T-helper 2 cell treated with Interferon-gamma antibody and Interleukin-4, amounts not matched to agents 5 μg/mL and 100 μg/mL, for 36 hours (primary cell): ENCODE measurements at places on chromosomes 5 and 9.

DNA sequence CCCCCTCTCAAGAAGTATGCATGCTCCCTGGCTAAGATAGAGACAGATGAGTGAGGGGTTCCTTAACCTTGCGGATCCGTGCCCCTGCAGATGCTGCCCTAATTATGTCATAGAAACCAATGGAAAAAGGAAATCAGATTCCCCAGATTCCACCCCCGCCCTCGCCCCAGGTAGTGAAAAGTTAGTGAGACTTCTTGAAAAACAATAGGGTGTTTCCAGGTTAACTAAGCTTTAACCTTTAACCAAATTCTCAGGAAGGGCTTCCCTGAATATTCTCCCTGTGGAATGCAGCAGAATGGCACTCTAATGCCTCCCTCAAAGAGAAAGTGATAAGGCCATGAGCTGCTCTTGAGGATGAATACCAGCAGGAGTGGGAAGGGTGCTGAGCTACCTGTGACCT, 116.0 kb upstream of the RANBP3L start:
- DNase-seq = no peak

DNA sequence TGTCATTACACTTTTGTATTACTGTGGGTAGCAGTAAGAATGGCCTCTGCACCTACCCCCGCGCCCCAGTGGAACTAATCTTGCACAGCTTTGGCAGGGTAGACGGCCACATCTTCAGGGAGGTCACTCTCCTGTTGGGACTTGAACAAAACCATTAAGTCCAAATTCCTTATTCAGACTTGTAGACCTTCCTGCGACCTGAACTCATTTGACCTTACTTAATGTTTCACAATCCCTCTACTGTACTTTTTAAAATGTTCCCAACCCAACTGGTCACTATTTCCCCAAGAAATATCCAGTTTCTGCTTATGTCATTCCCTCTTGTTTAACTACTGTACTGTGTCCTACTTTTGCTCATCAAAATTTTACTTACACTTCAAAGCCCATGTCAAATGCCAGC, 5.3 kb upstream of the FAM120AOS start:
- DNase-seq = no peak

DNA sequence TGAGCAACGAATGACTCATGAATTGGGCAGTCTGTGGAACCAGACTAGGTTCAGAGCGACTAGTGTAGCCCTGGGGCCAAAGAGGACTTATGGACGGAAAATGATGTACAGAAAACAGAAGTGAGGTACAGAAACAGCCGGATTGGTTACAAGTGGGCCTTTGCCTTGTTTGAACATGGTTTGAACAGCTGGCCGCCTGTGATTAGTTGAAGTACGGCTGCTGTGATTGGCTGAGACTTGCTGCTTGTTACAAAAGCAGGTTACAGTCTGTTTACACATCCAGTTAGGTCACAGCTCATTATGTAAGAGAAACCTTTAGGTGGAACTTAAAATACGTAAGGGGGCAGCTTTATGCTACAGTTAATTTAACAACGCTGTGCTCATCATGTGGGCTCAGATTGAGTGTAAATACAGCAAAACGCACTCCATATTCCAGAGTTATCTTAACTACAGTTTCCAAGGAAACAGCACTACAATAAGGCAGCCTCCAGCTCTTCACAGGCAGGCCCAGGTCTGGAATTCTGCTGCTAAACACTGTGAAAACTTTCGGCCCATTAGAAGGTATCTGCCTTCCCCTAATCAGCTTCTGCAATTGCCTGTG, 6.5 kb downstream of the AMACR start:
- DNase-seq = no peak

GRCh38 chr9:78441396-78441795, 144.5 kb downstream of the PSAT1 start:
- DNase-seq = no peak

- no peak for DNase-seq
Observed at GRCh38 chr5:40991168-40991980, 79.8 kb downstream of the MROH2B start.

GRCh38 chr5:45741110-45741509, 44.9 kb upstream of the HCN1 start:
- DNase-seq = no peak

DNA sequence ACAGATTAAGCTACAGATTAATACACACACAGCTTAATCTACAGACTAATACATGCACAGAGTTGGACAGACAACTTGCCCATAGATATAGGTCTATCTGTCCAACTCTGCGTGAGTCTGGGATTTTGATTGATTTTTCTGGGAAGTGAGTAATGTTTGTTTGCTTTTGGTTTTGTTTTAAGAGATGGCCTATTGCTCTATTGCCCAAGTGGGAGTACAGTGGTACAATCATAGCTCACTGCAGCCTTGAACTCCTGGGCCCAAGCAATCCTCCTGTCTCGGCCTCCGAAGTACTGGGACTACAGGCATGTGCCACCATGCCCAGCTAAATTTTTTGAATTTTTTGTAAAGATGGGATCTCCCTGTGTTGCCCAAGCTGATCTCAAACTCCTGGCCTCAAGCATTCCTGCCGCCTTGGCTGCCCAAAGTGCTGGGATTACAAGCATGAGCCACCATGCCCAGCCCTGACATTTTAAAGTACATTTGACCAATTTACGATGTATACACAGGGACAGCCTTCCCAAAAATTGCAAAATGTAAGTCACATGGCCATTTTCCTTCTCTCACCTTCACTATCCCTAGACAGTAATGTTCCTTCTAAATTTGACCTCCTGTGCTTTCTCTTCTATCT, 50.8 kb downstream of the PAPPA start:
- no peak for DNase-seq

- DNase-seq = no peak
Observed at GRCh38 chr9:71729816-71730526, 38.3 kb downstream of the CEMIP2 start.

- DNase-seq = no peak
Observed at GRCh38 chr5:39399135-39400036, 25.4 kb downstream of the DAB2 start.

DNA sequence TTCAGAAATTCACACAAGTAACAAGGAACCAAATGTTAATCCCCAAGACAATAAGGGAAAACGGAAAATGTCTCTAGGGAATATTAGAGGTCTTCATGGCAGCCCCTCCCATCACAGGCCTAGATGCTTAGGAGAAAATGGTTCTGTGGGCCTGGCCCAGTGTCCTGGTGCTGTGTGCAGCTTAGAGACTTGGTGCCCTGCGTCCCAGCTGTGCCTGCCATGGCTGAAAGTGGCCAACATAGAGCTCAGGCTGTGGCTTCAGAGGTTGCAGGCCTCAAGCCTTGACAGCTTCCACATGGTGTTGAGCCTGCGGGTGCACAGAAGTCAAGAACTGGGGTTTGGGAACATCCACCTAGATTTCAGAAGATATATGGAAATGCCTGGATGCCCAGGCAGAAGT, 942.3 kb downstream of the PTPRD start:
- no peak for DNase-seq
